Stimulated activated CD4-positive, alpha-beta T cell treated with anti-CD3 and anti-CD28 coated beads, Interleukin-1b, Interleukin-23, amount 100 ng/mL, for 1 hour (primary cell): ENCODE measurements at places on chromosomes 2 and 18.

GRCh38 chr2:132623096-132623839, 46.7 kb downstream of the LYPD1 start:
- no peak for DNase-seq

DNA sequence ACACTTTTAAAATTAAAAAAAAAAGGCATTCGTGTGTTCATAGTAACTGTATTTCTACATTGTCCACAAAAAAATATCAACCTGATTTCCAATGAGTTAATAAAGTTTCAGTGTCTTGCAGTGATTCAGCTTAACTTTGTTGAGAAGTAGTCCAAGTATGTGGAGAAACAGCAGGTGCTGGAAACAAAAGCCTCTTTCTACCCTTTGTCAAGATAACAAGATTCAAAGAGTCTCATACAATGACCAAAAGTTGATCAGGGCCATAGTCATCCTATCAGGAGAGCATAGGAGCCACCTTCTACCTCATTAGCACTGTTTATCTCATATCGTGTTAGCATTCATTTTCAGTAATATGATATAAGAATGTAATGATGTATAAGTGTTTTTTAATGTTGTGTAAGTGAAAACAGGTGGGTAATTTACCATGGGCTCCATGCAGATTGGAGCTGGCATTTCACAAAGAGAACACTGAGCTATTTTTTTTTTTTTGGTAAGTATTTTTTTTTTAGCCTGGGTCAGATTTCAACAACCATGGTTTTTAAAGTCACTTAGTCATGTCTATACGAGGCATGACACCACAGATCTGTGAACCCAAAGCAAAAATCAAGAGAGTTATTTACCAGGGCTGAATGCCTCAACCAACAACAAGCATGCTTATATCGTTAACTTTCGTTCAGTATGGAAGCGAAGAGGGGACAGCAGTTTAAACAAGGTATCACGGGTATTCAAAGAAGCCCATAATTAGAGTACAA, 165.0 kb upstream of the ZNF521 start:
- no peak for DNase-seq

DNA sequence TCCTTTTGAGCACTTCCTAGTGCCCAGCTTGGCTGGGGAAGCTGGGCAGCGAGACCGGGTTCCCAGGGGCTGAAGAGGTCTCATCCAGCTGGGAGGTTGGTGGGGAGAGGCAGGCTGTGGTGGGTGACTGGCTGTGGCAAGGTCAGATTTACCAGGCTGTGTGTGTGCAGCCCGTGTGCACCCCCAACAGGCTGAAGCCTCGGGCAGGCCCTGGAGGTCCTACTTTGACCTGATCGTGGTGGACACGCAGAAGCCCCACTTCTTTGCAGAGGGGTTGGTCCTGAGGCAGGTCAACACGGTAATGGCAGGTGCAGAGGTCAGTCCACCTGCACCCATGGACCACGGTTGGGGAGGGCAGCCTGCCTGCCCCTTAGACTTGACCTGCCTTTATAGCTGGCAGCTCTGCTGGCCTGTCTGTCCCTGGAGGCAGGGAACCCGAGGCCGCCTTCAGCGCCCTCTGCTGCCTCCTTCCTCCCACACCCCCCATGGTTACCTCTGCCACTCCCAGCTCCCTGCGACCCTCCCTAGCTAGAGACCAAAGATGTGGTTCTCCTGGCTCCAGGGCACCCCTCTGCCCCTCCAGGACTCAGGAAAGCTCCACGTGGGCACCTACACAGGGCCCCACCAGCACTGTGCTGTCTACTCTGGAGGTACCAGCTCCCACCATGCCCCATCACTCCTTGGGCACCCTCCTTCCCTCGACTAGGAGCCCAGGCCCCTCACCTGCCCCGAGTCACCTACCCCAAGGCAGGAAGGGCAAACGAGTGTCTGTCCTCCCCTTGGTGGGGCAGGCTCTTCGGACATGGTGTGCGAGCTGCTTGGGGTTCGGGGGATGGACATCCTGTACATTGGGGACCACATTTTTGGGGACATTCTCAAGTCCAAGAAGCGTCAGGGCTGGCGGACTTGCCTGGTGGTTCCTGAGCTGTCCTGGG, 4.0 kb downstream of the NT5DC4 start:
- no peak for DNase-seq

DNA sequence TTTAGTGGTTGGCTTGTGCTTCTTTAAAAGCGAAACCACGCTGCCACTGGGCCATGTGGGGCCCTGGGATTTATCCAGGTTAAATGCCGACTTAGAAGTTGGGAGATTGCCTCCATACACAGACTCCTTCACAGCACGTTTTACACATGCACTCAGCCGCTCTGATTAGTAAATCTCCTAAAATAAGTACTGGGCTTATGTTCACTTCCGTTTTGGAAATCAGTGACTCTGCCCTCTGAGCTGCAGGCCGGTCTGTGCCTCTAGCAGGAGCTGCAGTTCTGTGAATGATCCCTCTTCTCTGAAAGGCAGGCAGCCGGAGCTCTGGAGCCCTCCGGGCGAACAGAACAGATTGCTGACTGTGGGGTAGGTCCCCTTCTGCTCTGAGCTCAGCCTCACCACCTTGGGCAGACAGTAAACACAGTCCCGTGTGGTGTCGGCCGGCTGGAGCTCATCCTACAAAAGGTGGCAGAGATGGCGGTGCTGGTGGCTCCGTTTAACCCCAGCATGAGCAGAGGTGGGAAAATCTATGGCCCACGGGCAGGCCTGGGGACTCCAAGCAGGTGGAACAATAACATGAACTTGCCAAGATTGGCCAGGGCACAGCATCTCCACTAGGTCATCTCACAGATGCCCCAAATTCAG, 9.8 kb upstream of the RAB17 start:
- no peak for DNase-seq

DNA sequence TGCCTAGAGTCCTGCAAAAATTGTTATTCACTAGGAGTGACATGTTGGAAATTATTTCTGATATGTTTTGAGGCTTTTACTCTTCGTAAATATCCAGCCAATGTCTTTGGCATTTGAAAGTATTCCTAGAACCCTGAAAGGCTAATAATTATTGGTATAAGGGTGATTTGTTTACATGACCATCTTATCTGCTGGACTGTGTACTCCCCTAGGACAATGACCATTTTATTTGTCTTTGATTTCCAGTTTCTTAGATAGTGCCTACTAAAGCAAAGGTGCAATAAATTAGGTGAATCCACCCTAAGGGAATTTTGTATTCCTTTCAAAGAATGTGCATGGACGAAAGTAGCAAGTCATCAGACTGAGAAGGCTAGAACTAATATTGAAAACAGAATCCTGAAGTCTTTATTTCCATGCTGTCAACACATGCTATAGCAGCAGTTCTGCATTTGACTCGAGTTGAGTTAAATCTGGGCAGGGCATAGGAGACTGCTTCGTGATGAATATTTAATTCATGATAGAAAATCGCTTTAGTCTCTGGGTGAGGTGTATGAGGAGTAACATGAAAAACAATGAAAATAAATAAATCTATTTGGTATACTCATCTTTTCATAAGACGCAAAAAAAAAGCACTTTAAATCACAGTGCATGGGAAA, 235.7 kb downstream of the GPD2 start:
- no peak for DNase-seq

- DNase-seq, result no peak
These were observed 38.0 kb downstream of the EMILIN2 start for GRCh38 chr18:2884706-2885285.

DNA sequence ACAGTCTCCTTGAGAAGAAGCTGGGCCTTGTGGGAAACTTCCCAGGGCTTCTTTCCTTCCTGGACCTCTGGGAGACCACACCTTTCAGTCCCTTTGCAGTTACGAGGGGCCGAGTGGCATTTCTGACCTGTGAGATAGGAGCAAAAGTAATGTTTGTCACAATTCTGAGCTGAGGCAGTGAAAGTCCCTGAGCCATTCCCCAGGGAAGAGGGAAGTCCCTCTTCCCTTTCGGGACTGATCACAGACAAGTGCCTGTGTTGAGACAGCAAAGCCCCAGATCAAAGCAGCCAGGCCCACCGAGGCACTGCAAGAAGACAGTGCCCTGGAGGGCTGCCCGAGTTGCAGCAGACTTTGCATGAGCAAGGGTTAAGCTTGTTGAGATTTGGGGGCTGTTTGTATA, 41.9 kb downstream of the RHOB start:
- DNase-seq, result no peak

- DNase-seq, result no peak
These were observed 83.2 kb downstream of the DDX1 start for GRCh38 chr2:15674637-15675455.
